RPMI8226 (cell line): ENCODE measurements at places on chromosomes 13 and 19.
A peak's percentile ranks its signal among the peaks of the same experiment; 100 is the strongest.

DNA sequence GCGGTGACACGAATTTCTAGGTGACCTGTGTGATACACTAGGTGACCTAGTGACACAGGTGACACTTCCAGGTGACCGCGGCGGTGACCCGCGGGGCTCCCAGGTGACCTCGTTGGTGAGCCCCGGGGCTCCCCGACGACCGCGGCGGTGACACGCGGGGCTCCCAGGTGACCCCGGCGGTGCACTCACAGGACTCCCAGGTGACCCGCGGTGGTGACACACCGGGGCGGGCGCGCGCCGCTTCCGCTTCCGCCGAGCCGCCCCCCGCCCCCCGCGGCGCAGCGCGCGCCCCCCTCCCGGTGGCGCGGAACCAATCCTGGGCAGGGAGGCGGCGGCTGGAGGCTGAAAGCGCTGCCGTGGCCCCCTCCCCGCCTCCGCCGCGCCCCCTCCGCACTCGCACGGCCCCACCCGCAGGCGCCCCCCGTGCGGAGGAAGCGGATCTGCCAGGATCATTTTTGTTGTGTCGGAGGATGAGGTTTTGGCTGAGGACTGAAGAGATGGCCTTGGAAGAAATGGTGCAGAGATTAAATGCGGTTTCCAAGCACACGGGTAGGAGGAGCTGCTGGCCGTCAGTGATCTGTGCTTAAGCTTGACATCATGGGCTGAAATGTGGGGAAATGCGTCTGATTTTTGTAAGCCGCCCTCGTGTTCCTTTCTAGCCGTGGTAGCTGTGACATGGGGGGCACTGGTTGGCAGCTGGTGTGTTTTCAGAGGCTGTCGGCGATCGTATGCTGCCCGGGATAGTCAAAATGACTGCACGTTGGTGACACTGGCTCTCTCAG, at the start of gene MCF2L:
Gene MCF2L, plus strand, starts transcription at position 305 of the 782 bp plus-strand sequence. Its CDS starts 166 bp downstream, at position 471.
- DNase-seq: peak; percentile 78

- DNase-seq: no peak
Observed at GRCh38 chr13:65929436-65929835, 1300.7 kb downstream of the PCDH9 start.

DNA sequence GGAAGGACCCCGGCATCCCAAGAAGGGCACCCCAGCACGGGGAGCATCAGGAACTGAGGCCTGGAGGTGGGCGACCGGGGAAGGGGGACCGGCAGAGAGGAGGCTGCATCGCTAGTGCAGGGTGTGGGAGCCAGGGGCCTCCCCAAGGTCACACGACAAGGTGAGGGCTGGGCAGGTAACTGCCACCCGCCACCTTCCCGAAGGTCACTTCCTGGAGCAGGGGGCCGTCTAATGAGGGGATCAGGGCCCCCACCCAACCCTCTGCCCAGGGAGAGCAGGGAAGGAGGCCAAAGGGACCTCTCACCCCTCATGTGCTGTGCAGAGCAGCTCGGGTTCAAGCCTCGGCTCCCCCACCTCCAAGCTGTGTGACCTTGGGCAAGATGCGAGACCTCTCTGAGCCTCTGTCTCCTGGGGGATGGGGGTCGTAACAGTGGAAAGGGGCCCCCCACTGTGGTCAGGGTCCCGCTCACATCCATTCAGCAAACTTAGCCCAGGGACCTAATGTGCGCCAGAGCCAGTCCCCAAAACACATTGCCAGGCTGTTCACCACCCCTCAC, 6.0 kb downstream of the ZBTB7A start:
- no peak for DNase-seq

- DNase-seq: no peak
Observed at GRCh38 chr19:30161021-30161655, 211.0 kb upstream of the ZNF536 start.

DNA sequence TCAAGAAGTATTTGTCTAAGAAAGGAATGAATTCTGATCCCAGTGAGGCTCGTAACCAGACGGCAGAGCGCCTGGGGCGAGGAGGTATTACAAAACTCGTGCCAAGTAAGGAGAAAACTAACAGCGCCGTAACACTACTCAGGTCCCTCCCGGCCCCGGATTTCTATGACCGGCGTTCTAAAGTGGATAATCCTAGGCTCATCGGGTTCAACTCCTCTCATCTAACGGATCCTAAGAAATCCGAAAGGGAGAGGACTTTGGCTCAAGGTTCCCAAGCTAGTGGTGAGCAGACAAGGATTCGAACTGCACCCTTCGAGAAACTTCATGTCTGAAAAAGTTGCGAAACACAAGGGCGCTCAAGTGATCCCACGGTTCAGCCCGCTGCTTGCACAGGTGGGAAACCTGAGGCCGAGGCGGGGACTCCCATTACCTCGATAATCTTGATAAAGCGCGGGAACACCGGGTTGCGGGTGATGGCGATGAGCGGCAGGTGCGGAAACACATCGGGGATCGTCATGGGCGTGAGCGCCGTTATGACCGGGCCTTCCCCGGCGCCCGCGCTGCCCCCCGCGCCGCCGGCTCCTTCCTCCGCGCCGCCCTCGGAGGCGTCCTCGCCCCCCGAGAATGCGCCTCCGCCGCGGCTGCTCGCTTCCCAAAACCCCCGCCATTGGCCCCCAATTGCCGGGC, 529 bp downstream of the LONP1 start:
- peak; percentile 42 for DNase-seq

- DNase-seq: no peak
Observed at GRCh38 chr13:77362166-77362565, 35.3 kb upstream of the MYCBP2 start.

DNA sequence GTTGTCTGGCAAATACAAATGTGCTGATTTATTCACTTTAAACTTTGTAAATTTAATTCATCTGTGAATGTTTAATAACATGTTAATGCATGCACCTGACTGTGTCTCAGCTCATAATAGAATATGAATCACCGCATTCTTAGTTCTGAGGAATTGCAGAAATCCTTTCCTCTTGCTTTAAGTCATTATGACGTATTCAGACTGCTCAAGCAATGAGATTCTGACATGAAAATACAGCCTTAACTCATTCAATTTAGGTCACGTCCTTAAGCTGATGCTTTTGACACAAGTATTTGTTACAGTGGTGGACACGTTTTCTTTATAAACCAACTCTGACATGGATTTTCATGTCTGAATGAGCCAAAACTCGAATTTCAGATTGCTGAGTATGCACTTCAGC, 541.0 kb upstream of the KLF12 start:
- DNase-seq: no peak

DNA sequence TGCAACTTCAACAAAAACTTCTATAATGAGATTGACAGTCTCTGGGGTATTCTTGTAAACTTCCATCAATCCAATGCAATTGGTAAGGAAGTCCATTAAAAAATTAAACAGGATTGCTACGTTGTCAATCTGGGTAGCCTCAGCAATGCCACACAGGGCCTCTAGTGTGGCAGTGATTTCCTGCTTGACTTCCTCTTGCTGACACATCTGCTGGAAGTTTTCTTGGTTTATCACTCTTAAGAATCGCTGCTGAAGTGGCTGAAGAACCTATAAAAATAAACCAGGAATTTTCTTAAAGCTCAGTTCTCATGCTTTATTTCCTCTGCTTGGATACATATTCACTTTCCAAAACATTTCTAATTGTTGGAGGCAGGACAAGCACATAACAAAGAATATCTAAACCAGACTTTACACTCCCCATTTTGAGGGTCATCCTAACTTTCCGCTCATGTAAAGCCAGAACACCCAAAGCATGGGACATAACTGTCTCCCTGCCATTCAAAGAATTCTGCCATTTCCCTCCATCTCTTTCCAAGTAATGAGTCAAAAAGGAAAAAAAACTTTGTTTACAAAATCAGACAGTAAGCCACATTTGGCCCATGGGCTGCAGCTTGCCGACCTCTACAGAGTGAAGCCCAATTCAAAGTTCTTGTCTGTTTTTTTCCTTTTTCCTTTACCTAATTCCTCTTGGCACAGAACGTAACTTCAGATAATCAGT, 23.2 kb upstream of the EEF1AKMT1 start:
- DNase-seq: no peak

DNA sequence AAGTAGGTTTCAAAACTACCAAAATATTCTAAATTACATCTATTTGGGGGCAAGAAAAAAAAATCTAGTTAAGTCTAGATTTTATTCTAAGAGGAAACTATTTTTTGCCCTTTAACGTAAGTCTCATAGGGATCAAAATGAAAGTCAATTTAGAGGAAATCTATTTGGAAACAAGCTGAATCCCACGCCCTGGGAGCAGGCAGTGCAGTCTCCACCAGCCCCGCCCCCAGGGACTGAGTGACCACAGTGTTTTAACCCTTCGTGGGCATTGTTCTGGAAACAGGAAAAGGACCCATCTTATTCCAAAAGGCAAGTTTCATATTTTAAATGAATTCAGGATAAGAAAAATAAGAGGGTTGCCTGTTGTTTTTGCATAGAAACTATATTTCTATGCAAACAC, 209.7 kb downstream of the SPRY2 start:
- no peak for DNase-seq

DNA sequence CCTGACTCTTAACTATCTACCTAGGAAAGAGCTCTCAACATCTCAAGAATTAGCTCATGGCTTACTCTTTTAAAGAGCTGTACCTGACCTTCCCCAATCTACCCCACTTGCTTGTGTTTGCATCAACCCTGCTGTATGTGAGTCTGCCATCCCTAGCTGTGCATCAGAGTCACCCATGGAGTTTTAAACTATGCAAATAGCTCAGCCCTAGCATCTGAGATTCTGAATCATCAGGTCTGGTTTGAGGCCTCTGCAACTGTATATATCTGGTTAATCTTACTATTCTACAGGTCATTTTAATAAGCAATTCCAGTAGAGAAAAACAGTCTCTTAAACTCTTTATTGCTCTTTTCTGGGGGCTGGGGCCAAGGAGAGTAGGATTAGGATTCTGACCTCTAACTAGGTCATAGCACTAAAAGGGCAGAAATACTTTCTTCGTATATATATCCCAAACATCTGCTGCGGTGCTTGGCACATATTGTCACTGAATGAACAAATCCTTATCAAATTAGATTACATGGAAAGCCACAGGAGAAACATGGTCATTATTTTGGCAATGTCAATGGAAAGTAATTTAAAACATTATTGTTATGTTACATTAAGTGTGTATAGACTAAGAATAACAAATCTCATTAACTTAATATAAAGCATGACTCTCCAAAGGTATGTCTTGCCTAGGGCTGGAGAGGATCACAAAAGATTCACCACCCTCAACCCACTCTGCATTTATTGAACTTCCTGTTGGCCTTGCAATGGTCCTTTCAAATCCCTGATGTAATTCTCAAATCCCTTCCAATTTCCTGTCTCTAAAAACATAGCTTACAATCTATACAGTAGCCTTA, 232.2 kb downstream of the DACH1 start:
- DNase-seq: no peak

- no peak for DNase-seq
Observed at GRCh38 chr13:73261739-73262216, 203.0 kb downstream of the KLF5 start.

DNA sequence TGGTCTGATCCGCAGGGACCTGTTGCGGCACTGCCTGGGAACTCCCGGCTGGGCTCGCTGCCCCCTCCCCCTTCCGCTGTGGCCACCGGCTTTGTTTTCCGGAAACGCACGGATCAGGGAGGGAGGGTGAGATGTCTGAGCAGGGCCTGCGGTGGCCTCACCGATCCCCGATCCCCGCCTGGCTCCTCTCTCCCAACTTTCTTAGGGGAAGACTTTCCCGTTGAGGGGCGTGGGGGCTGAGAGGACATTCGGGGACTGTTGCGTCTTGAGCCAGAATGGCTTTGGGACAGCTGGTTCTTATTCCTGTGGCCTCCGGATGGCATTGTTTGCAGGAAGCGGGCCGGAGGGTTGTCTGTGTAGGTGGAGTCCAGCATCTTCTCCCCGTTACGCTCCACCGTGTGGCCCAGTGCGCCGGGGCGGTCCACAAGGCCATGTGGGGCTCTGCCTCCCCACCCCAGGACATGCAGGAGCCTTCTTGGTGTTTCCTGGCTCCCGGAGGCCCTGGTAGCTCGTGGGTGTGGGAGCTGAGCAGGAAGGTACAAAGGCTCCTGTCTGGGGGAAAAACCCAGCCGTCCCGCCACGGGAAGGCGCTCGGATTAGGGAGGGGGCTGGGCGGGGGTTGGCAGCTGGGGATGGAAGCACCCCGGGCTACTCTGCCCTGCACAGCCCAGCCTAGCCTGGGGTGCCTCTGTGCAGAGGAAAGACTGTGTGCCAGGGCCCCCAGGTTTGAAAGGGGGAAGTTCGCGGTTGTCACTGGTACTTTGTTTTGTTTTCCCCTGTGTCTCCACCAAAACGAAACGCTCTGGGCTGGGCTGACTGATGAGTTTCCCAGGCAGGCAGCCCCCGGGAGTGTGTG, 1.3 kb downstream of the CSNK1G2 start:
- DNase-seq: peak; percentile 83

GRCh38 chr13:25493931-25494640, 122.3 kb downstream of the ATP8A2 start:
- no peak for DNase-seq

GRCh38 chr13:110920038-110920437, 5.2 kb upstream of the ANKRD10 start:
- DNase-seq: no peak

- DNase-seq: no peak
Observed at GRCh38 chr19:27971071-27971470, 1241.9 kb downstream of the UQCRFS1 start.

GRCh38 chr13:30338331-30338851, 31.0 kb upstream of the KATNAL1 start:
- DNase-seq: no peak
